Stimulated activated CD8-positive, alpha-beta memory T cell treated with anti-CD3 and anti-CD28 coated beads, Interleukin-12 subunit alpha, Interleukin-12 subunit beta, amount 100 ng/mL, for 4 hours (primary cell): ENCODE measurements at places on chromosomes 1 and 21.
A peak's percentile ranks its signal among the peaks of the same experiment; 100 is the strongest.

DNA sequence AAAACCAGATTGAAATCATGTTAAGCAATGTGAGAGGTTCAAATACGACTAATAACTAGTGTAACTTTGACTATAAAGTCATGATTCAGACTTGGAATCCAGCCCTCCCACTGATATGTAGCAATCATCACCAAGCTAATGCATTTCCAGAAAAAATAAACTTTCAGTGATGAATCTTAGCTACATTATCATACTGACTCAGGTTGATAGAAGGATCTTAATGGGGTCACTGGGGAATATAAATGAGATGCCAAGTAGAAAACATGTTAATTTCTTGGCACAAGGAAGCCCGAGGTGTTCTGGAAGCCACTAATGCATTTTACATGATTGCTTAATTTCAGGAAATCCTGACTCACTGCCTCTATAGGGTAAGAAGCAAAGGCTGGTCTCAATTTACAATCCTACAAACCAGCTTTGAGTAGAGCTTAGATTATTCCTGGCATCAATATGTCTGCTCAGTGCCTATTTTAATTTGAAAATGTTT is 67.7 kb downstream of the SELENOF start:
- DNase-seq = no peak

DNA sequence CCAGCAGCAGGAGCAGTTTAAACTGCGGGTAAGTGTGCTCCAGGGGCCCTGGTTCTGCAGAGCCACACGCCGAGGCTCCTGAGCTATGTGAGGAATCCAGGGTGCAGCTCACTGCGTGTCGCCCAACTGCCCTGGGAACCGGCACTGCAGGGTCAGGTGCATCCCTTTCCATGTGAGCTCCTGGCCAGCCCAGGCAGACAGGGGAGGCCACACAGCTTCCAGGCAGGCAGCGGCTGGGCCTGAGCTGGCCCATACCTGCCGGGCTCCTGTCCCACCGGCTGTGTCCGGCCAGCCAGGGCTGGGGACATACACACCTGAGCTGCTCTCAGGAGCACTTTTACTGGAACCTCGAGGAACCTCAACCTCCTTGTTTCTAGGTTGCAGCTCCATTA is 18.6 kb upstream of the COL18A1 start:
- no peak for DNase-seq

DNA sequence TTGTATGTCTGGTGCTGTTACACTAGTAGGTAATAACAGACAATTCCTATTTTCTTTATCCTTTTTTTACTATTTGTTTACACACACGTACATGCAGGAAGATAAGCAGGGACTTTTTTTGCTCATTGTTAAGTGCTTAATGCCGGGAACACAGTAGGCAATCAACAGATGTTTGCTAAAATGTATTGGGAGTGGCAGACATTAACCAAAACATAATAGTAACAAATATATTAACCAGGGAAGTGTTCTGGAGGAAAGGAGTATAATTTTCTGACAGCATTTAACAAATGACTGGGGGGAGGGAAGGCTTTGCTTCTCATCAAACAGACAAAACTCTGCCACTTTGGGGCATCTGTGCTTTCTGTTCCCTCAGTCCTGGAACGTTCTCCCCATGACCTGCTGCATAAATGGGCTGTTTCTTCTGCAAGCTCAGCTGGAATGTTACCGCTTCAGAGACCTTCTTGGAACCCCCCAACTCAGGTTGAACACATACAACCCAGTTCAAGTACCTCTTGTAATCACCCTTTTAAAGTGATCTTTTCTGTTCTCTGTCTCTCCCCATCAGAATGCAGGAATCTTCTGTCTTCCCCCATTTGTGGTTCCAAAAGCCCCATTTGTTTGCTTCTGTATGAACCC is 2.1 kb downstream of the CR1L start:
- no peak for DNase-seq

GRCh38 chr21:32082466-32082865 is 196.4 kb downstream of the MIS18A start:
- DNase-seq = no peak

DNA sequence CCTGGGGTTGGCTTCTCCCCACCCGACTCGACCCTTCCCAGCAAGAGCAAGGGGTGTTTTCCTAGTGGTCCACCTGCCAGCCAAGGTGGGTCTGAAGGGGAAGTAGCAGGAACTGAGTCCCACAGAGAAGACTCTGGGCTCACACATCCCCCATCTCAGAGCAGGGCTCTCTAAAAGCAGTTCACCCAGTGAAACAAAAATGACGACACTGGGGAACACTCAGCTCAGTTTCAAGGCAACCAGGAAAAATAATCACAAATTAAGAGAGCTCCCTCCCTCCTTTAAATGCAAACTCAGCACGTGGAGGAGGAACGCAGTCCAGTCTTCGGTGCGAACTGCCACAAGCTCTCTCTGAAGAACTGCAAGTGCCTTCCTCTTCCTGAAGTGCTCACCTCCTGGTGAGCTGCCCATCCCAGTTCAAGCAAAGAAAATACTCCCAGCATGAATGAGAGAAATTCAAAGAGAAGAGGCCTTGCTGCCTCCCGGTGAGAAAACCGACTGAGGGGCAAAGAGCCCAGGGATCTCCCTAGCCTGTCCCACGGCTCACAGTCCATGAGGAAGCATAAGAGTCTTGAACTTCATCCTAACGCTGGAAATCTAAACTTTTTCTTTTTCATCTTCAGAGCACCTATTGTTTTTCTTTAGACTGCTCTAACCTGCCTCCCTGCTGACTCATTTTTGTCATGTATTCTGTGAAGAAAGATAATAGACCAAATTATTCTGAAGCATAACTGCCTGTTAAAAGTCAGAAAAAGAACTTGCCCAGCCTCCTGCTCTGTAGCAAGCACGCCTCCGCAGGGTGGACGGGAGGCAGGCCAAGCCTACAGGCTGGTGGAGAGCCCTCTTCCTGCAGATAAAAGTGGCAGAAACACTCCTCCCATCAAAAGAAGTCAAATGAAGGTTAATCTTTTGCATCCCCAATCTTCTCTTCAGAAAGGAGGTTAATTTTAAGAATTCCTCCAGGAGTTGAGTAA is 281.4 kb downstream of the HHIPL2 start:
- DNase-seq = no peak

- DNase-seq = no peak
Measured at GRCh38 chr1:14282707-14283106, 315.8 kb upstream of the KAZN start.

- no peak for DNase-seq
Measured at GRCh38 chr1:192024881-192025280, 133.4 kb upstream of the RGS18 start.

- no peak for DNase-seq
Measured at GRCh38 chr1:221188458-221188857, 309.2 kb downstream of the HLX start.

DNA sequence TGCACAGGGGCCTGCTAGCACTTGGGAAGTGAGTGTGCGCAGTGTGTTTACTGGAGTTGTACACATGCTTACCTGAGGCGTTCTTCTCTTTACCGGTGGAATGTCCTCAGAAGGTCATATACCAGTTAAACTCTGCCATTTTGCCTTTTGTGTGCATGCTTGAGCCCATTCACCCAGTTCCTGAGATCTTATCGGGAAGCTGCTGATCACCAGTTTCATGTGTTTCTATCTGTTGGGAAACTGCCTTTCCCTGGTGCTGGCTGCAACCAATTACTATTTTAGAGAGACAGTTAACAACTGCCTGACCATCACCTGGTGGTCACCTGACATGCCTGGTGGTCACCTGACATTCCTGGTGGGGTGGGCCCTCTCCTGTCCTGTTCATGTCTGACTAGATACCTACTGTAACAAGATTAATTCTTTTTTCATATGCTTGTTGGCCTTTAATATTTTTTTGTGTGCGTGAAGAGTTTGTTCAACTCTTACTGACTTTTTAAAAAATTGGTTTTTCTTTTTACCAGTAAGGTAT is 137.0 kb downstream of the RASAL2 start:
- no peak for DNase-seq

- no peak for DNase-seq
Measured at GRCh38 chr21:41678924-41679318, 87.9 kb downstream of the RIPK4 start.

DNA sequence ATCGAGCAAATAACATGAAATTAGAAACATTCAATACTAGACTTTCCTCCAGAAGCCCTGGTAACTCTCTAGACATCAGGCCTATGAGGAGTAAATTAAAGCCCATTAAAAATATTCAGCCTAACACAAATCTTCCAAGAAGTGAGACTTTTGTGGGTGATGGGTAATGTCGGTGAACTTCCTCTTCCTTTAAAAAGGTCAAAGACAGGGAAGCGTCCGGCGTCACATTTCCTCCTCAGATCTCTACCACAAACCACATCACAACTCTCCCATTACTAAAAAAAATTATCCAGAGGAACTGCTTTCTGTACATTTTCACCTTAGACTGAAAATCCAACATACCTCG is 1.4 kb downstream of the EIF4G3 start:
- no peak for DNase-seq

DNA sequence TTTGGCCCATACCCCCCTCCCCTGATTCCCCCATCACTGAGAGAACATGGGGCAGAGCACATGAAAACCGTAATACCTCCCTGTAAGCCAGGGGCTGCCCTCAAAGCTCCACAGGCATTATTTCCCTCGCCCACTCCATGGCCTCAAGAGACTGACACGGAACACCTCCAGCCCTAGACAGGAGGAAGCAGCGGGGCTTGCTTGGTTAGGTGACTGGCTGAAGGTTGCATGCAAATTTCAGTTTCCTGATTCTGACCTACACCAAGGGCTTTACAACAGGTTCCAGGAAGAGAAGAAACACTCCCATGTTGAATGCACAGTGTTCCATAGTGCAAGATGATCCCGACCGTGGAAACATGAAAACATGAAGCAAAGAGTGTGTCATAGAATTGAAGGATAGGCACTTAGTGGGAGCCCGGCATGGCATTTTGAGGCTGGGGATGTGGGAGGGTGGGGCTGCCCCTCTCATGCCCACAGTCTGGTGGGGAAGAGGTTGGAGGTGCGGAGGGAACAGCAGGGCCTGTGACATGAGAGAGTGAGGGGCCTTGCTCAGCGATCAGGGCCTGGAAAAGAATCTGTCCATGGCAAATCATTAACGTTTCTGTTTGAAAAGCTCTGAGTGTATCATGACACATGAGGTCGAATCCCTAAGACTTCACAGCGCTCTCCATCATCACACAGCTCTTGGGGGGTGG is 33.5 kb downstream of the GPR137B start:
- no peak for DNase-seq

DNA sequence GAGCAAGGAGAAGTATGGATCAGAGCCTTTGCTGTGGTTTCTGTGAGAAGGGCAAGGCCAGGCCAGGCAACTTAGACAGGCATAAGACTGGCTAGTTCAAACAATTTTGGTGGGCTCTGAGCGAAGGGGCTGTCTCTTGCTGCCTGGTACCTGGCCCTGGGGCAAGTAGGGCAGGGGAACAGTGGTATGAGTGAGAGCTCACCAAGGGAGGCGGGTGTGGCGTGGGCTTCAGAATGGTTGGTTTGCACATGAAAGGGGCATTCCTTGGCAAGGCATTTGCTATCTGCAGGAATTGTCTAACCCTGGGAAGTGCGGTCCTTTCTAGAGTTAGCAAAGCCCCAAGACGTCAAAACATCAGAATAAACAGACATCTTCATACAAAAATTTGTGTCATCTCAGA is 210.5 kb downstream of the CAMTA1 start:
- DNase-seq = no peak

GRCh38 chr1:183675381-183675780 is 22.3 kb upstream of the APOBEC4 start:
- no peak for DNase-seq

DNA sequence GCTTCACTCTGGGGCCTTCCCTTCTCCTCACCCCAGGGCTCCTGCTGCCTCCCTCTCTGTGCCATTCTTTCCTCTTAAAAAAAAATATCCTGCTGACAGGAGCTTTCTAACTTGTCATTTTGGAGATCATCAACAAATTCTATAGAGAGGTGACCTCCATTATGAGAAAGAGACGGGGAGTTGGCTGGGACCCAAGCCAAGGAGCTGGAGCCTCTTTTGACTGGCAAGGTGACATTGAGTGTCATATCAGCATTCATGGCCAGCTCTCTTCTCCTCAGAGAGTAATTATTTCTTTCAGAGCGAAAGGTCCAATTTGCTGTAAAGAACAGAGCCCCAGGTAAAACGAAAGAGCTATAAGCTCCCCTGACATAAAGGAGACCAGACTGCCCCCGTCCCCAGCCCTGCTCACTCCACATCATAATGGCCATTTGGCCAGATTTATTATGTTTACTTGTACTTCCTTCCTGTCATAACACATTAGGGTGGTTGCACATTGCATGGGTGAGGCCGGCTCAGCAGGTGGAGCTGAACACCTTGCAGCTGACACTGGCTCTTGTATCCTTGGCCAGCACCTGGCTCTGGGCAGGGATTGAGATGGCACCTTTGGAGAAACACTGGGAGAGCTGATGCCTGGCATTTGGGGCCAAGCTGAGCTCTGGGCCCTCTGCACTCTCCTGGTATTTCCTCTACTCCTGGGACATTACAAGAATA is 404.0 kb upstream of the VAMP3 start:
- no peak for DNase-seq

GRCh38 chr1:6026095-6026809 is 19.4 kb upstream of the KCNAB2 start:
- peak; percentile 90 for DNase-seq

DNA sequence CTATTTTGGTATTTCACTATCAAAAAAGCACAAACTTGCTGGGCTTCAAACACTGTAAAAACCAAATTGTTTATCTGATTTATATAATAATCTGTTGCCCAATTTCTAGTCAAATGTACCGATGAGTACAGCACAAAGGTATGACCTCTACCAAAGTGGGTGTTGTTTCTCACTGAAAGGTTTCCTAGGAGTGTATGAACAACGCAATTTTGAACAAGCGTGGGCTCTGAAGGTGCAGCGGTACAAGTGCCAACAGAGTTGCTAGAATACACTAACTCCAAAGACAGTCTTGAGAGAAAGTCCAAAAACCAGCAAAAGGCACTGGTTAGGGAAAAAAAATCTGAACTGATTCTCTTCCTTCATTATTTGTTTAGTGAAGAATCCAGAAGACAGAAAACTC is 130.4 kb downstream of the ATP1B1 start:
- no peak for DNase-seq

DNA sequence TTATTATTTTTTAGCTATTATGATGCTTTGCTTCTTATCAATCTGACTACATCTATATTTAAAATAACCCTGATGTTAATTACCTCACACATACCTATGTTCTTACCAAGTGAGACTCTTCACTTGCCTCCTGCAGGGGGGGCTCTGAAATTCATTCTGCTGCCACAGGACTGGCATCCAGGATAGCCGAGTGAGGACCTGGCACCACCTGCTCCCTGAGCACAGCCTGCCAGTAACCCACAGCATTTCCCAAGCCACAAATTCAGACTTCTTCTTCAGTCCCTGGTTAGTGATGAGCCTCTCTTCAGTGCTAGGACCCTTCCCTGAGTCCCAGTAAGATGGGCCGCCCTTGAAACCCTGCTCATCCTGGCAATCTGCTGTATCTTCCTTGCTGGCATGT is 296.5 kb upstream of the PLXNA2 start:
- DNase-seq = no peak

DNA sequence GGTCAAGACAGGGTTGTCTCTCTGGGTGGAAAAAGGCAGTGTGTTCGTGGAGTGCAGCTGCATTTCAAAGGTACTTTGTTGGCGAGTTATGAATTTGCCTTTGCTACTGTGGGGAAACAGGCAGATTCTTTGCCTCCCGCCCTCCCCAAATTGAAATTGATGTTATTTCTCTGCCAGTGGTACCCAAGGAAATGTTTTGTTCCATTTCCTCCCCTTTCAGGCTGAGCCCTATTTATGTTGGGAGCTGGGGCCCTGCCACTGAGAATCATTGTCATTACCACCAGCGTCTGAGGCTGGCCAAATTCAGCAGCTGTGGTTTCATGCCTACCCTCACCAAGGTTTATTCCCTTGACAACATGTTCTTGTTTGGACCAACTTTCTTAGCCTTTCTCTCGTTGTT is 48.5 kb upstream of the OLIG2 start:
- no peak for DNase-seq

GRCh38 chr1:44354268-44354839 is 703 bp downstream of the ERI3 start:
- DNase-seq = no peak
